Activated naive CD4-positive, alpha-beta T cell treated with anti-CD3 and anti-CD28 coated beads, Interleukin-2, amount 50 U/mL, for 16 hours (primary cell): ENCODE measurements at places on chromosomes 16 and 17.
A peak's percentile ranks its signal among the peaks of the same experiment; 100 is the strongest.

DNA sequence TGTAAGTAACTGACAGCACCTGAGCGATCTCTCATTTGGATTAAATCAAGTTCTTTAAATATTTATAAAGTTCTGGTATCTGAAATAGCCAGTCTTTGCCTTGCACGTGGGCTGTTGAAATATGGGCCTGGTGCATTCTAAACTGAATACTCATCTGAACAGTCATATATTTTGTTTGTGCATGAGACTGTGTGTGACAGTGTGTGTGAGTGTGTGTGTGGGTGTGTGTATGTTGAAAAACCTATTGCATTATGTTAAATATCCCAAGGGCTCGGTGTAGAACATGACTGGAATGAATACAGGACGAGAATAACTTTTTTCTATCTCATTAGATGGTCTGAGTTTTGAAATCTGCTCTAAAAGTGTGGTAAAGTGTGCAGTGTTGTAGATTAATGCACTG, 82.4 kb upstream of the TOX3 start:
- no peak for DNase-seq

DNA sequence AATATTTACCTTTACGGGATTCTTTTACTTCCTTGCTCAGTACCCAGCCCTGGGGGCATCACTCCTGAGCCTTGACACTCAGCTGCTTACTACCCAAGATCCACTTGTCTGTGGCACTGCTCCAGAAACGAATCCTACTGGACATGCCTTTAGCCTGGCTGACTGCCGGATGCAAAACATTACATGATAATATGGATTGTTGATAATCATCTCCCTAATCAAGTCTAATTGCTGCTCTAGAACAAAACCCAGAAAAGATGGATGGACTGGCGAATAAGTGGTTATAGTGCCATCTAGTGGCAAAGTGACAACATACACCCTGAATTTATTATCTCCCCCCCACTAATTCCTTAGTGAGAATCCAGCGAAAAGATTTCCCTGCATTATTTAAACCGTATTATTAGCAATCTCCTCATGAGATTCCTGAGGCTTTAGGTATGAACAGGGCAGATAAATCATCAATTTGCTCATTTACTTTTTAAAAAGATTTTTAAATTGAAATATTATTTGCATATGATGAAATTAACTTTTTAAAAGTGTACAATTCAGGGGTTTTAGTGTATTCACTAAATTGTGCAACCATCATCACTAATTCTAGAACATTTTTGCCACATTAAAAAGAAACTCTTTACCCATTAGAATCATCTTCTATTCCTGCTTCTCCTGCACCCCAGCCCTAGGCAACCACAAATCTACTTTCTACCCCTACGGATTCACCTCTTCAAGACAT, 61.6 kb downstream of the RGS9 start:
- no peak for DNase-seq

DNA sequence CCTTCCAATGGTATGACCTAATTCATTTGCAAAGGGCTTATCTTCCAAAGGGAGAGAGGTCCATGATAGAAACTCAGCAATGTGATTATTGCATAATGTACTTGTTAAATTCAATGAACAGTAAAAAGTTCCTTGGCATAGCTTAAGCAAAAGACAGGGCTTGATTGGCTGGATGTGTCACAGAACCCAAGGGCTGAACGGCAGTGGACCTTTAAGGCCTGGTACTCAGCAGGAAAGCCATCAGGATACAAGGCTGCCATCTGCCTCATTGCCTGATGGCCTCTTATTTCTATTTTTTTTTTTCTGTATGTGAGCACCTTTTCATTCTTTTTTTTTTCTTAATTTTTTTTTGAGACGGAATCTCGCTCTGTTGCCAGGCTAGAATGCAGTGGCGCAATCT, 208.9 kb upstream of the WSCD1 start:
- DNase-seq: no peak

DNA sequence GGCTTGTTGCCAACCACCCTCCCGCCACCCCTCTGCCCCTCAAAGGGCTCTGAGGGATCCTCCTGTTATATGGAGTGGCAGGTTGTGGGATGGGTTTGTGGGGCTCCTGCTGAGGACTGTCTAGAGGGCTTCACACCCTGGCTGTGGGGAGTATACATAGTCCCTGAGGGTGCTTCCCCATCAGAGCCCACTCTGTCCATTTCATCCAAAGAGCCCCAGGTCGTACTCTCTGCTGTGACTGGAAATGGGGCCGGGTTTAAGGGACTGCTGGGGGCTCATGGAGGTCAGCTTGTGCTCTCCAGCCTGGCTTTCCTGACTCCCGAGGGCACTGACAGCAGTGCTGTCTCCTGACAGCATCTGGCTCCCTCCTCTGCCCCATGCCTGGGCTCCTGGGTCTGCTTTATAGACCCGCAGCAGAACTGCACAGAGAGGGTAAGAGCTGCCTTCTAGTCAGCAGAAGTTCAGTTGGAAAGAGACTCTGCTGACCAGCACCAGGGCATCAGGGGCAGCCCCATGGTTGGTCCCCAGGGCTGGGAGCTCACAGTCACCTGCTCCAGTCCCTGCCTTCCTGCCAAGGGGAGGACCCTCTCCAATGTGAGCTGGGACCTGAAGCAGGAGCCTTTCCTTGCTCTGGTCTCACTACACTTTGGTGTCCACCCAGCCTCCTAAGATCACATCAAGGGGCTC, 17.8 kb upstream of the TNS4 start:
- no peak for DNase-seq

DNA sequence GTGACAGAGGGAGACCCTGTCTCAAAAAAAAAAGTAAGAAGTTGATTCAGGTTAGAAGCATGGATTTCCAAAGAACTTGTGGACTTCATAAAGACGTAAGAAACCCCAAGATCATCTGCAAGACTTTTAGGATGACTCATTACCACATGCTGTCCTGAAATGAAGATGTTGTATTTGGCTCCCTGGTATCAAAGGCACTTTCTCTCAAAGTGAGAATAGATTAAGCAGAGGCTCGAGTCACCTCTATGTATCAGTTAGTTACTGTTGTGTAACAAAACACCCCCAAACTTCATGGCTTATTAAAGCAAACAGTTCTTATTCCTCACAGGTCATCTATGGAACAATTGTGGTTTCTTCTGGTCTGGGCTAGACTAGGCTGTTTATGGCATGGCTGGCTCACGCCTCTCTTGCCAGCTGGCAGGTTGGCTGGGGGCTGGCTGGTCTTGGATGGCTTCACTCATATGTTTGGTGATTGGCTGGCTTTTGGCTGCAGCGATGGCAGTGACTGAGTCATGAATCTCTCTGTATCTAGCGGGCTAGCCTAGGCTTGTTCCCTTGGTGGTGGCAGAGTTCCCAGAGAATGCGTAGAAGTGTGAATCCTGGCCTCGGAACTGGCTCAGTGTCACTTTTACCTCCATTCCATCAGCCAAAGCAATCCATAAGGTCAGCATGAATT, 60.4 kb upstream of the MSI2 start:
- no peak for DNase-seq

DNA sequence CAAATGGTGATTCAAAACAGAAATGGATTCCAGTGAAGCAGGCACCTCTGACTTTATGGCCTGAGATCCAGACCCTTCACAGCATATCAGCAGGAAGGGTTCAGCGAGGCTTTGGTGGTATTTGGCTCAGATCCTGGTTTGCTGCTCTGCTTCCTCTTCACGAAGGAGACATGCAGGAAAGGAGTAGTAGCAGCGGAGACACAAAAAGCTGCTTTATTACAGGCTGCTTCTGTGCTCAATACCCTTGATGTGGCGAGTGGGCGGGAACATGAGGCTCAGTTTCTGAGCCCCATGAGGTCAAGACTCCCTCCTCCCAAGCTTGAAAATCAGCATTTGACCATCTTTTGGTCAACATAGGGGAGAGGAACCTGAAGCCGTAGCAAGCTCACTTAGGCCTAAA, 213.3 kb upstream of the AXIN2 start:
- DNase-seq: no peak

- no peak for DNase-seq
Measured at GRCh38 chr16:17246974-17247732, 223.6 kb downstream of the XYLT1 start.

DNA sequence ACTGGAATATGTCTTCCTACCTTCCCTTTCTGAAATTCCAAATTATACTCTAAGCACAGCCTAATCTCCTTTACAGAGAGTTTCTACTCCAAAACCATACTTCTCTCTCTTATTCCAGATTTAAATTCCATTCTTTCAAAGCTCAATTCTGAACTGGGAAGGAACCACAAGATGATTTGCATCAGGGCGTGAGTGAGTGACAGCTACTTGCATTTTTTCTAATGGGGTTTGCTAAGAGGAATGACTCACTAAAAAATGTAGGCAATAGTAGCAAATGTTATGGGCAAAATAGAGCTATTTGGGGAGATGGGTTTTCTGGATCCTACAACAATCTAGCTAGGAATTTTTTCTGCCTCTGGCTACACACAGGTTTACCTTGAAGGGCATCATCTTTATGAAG, 244.6 kb upstream of the PSMD7 start:
- no peak for DNase-seq

DNA sequence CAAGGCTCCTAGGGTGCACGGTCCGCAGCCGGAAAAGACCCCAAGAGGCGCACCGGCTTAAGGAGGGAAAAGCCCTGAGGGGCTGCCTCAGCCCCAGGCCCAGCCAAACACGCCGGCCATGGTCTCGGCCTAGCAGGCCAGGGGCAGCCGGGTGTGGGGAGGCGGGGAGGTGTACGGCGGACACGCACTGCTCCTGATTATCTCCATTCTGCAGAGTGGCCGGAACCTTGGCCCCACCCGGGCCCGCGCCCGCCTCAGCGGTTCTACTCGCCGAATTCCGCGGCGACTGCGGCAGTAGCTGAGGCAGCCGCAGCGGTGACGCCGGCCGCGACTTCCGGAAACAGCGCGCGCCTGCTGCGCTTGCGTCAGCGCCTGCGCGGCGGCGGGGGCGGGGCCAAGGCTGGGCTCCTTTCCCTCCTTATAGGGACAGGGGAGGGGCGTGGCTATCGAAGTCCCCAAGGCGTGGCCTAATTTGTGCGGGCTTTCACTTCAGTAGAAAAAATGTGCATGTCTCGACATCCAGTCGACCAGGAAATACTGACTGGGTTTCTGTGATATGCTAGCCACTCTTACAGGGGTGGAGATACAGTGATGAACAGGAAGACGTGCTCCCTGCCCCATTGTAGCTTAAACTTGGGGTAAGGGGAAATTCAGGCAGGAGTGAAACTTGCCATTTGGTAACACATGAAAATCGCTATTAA, at the start of gene PARN:
Gene PARN, minus strand, starts transcription at position 342 of the 701 bp plus-strand sequence. Its CDS starts 135 bp downstream, at position 207.
- peak; percentile 98 for DNase-seq

- peak; percentile 86 for DNase-seq
Measured at GRCh38 chr16:3059041-3059722, 6.3 kb upstream of the IL32 start.

- DNase-seq: no peak
Measured at GRCh38 chr17:78742901-78743300, 39.2 kb downstream of the CYTH1 start.

GRCh38 chr17:73929860-73930430, 273.5 kb upstream of the RPL38 start:
- DNase-seq: no peak

- no peak for DNase-seq
Measured at GRCh38 chr16:48999508-48999907, 282.1 kb downstream of the CBLN1 start.

GRCh38 chr17:44795421-44795820, 34.7 kb downstream of the GJC1 start:
- no peak for DNase-seq

DNA sequence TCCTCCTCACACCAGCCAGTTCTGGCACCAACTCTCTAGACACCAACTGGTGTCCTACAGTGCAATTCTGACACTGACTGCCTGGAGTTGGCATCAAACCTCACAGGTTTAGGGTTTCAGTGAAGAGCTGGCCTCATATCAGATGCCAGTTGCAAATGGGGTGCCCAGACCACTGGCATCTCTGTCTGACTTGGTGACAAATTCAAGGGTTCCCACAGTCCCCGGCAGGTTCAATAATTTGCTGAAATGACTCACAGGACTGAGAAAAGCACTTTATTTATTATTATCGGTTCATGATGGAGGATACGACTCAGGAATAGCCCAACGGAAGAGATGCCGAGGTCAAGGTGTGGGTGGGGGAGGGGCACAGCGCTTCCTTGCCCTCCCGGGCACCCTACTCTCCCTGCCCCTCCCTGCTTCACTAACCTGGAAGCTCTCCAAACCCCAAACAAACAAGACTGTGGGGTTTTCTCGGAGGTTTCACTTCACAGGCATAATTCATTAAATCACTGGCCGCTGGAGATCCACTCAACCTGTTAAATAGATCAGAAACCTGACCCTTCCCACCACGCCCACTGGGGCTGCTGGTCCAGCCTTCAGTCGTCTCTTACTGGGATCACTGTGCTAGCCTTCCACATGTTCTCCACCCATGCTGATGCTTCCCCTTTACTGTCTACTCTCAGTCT, 1.7 kb upstream of the NLRP1 start:
- no peak for DNase-seq

DNA sequence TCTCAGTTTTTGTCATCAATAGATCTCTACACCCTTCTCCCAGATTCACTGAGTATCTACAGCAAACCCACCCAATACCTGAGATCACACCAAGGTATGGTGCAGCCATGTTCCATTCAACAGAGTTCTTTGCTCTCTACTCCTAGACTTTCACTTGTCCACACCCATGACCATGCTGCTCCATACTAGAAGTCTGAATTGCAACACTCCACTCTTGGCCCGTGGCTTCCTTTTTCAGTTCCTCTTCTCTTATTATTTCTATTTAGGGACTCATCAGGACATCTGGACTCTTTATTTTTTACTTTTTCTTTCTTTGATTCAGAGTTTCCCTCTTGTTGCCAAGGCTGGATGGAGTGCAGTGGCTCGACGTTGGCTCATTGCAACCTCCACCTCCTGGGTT, 37.1 kb downstream of the YWHAE start:
- DNase-seq: no peak

DNA sequence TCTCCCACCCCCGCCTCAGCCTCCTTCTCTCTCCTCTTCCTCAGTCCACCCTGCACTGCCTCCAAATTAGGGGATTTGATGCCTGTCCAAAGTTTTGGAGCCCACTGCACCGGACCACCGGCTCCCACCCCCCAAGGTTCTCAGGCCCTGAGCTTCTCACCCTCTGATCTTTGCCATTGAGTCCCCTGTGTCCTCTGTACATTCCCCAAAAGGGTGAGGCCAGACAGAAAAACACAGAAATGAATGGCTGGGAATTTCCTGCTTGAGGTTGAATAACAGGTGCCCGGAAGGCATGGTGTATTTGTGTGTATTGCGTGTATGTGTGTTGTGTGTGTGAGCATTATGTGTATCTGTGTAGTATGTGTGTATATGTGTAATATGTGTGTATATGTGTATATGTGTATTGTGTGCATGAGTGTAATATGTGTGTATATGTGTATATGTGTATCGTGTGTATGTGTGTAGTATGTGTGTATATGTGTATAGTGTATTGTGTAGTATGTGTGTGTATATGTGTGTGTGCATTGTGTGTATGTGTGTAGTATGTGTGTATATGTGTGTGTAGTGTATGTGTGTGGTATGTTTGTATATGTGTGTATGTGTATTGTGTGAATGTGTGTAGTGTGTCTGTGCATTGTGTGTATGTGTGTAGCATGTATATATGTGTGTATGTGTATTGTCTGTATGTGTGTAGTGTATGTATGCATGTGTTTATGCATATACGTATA, 16.0 kb upstream of the CCL17 start:
- DNase-seq: no peak
